Amniotic stem cell (primary cell): ENCODE measurements at places on chromosomes 13 and 19.
A peak's percentile ranks its signal among the peaks of the same experiment; 100 is the strongest.

GRCh38 chr13:109786457-109787134 is at the start of gene IRS2:
IRS2 (minus strand) TSS chr13:109786583; CDS start chr13:109786053, 530 bp downstream.
- peak; percentile 81 for DNase-seq

- no peak for DNase-seq
Measured at GRCh38 chr19:35563207-35563829, at the start of gene ATP4A. ATP4A (minus strand) TSS chr19:35563658; CDS start chr19:35563629, 29 bp downstream.

DNA sequence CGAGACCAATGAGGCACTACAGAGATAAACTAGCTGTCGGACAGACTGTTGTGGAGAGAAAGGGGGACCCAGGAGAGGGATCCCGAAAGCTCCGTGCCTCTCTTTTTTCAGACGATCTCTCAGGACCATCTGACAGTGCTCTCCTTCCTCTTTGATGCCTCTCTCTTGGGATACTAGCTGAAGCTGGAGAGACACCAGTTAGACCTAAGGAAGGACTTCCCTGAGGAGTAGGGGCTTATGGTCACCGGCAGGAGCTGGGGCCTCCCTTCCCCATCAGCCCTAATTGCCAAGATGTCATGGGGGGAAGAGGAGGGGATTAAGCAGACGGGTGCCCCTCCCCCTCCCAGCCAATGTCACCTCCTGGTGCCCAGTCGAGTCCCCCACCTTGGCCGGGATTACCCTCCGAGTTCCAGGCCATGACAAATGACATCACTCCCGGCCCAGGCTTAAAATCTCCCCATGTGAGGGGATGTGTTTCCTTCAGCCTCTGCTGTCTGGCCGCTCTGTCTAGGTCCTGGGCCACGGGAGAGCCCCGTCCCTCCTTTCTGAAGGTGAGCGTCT is at the start of gene CRX:
Gene CRX (plus strand): TSS at position 478 of the 561 bp plus-strand sequence. CDS start 12,507 bp downstream, outside the sequence.
- no peak for DNase-seq

GRCh38 chr13:45847554-45848224 is 3.9 kb downstream of the SIAH3 start:
- no peak for DNase-seq

- no peak for DNase-seq
Measured at GRCh38 chr13:50238922-50239321, 223.7 kb downstream of the KCNRG start.

- DNase-seq: no peak
Measured at GRCh38 chr13:71290963-71291841, 575.8 kb downstream of the DACH1 start.

DNA sequence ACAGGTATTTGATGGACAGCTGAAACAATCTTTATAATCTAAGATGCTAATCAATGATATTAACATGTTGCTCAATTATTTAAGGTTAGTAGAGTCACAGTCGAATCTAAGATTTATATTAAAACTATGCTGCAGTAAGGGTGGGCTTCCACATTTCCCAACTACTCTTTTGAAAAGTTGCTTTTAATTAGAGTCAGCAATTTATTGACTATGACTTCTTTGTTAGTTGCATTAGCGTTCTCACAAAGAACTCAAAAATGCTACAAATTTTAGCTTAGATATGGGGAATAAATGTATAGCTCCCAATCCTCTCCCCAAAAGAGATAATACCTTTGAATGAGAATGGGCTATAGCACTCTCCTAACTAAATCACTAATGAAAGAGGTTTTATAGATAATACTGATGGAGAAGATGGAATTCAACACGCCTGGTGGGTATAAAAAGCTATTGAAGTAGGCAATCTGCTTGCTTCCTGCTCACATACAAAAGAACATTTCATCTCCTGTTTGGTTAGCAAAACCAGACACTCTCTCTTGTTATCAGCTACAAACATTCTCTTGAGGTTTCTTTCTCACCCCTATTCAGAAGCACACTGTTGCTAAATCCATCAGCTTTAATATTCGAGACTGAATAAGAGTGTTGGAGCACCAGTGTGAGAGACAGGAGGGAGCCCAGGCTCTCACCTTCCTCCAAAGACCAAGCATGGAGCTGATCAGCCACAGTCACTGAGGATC is 2.4 kb upstream of the FLT1 start:
- no peak for DNase-seq

DNA sequence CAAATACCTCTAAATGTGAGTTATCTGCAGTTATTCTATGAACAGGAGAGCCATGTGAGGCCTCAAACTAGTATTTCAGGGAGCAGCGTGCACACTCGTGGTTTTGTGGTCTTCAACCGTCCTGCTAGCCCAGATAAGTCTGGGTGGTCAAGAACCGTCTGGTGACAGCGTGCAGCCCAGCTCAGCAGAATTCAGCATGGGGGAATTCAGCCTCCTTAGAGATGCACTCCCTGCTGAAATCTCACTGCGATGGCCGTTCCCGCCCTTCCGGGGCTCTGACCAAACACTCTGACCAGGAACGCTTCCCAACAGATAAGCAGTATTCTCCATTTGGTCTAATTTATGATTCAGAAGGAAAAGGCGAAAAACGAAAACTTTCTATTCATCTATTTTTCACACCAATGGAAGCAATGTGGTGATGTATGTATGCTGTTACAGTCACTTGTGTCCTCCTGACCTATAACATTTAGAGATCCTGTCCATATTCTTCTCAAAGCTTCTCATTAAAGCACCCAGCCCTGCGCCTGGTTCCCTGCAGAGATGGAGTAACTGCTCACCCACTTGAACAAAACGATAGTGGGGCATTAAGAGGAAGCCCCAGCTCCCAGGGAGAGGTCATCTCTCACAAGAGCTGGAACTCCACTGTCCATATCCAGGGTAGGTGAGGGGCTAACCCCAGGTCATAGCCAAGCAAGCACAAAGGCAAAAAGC is 2.9 kb downstream of the ANKRD27 start:
- no peak for DNase-seq
